ENCODE measurements at places on chromosomes 1 and 21. TPM values are rescaled to one million over a fixed set of nuclear protein-coding genes. Genes with fewer than 3 reads are reported as not detected.

The MECR gene
- total RNA-seq = 13.5 TPM

The CRYAA gene
- not detected for total RNA-seq

The BARHL2 gene
- under 0.01 TPM for total RNA-seq

The OR2T2 gene
- not detected for total RNA-seq

The ZNF695 gene
- 6.1 TPM for total RNA-seq

The ANGPTL3 gene
- total RNA-seq = not detected

The SHISAL2A gene
- not detected for total RNA-seq

The FOXO6 gene
- 3.7 TPM for total RNA-seq

The CFHR5 gene
- not detected for total RNA-seq

The KRTAP24-1 gene
- not detected for total RNA-seq

The DNM3 gene
- total RNA-seq = 76.2 TPM
